T1000 (cell line): ENCODE measurements at places on chromosomes 3 and 15.

GRCh38 chr3:29591579-29591978 lies 310.7 kb downstream of the RBMS3 start:
- DNase-seq: no peak

- DNase-seq: no peak
Measured at GRCh38 chr3:16390581-16390980, 122.9 kb downstream of the RFTN1 start.

GRCh38 chr3:43379343-43379742 lies 93.0 kb downstream of the SNRK start:
- DNase-seq: no peak

DNA sequence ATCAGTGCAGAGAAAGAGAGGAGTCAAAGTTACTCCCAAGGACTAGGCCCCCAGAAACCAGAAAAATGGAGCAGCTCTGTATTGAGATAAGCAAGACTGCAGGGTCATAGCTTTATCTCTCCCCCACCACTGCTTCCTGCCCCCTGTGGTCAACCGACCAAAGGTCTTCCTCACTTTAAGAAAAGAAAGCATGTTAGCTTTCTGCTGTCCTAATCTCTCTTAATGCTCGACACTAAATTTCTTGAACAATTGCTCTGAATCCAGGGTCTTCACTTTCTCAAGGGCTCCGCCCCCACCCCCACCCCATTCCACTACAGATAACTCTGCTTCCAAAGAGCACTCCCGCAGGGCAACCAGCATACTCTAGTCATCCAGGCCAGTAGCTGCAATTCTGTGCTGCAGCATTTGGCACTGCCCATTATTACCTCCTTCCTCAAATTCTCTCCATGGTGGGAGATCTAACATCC lies 31.9 kb downstream of the TNIK start:
- no peak for DNase-seq

GRCh38 chr3:160099834-160100233 lies 111.2 kb downstream of the IL12A start:
- DNase-seq: no peak

DNA sequence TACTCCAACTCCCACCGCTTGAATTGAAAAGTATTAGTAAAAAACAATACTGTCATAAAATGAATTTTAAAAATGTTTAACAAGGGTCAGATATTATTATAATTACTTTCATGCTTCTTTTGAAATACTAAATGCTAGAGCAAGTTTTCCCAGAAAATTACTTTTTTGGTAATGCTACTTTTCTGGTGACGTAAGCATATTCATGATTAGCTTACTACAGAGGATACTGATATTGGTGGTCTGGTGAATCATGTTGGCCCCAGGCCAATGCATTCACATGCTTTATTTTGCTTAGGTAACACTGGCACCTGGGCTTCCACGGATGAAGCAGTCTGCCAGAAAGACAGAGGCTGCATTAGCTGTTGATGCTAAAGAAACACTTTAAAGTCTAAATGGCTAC lies 12.4 kb downstream of the SPATA16 start:
- DNase-seq: no peak

- DNase-seq: no peak
Measured at GRCh38 chr3:114846779-114847178, 300.3 kb downstream of the ZBTB20 start.

DNA sequence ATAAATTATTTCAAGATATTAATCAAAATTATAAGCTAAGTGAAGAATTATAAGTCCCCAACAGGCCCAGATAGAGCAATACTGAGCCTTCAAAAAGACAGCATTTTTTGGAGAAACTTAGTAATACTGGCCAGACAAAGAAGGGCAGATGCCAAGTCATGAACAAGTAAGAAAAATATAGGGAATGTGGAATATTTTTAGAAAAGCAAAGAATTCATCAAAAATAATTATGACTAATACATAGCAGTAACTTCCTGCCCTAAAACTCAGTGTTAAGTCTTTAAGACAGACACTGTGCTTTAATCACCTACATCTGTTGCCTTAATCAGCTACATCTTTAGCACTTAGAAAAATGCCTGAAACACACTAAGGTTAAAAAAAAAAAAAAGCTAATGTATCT lies 31.2 kb downstream of the DPH6 start:
- DNase-seq: no peak

- DNase-seq: no peak
Measured at GRCh38 chr15:59257140-59257539, 50.5 kb downstream of the LDHAL6B start.

- DNase-seq: no peak
Measured at GRCh38 chr3:61114316-61114953, 136.8 kb downstream of the FHIT start.

- DNase-seq: no peak
Measured at GRCh38 chr3:105866656-105867653, 1.9 kb downstream of the CBLB start.

GRCh38 chr15:40137303-40138200 lies 23.3 kb upstream of the BUB1B start:
- no peak for DNase-seq

DNA sequence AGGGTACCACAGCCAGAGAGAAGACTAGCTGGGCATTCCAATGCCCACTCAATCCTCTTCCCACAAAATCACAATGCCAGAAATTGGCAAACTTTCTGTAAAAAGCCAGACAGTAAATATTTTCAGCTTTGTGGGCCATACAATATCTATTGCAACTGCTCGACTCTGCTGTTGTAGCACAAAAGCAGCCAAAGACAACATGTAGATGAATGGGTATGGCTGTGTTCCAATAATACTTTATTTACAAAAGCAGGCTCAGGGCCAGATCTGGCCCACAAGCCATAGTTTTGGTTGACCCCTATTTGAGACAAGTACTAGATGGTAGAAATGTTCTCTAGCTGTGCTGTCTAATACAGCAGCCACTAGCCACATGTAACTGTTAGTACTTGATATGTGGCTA lies 330.9 kb downstream of the ERC2 start:
- DNase-seq: no peak

DNA sequence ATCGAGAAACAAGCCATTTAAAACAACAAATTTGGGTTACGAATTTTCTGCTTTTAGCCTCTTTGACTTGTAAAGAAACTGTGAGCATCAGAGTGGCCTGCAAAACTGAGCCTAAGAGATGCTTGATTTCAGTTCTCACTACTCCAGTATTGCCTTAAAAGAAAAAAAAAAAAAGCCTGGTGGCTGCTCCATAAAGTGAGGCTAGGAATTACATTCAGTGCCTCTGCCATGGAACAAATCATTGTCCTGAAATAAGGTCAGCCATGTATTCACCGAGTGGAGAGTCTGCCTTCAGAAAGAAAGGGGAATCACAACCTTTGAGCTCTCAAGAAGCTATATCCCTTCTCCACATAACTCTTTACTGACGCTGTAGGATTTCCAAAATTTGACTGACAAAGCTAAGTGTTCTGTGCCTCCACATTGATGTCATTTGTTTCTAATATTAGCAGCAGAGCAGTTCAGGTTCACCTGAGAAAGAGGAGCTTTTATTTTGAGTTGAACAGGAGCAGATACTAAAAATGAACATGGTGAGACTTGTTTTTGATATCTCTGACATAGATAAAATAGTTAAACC lies 137.3 kb downstream of the SSR3 start:
- no peak for DNase-seq

GRCh38 chr3:69724722-69725435 lies 14.4 kb upstream of the MITF start:
- DNase-seq: no peak

DNA sequence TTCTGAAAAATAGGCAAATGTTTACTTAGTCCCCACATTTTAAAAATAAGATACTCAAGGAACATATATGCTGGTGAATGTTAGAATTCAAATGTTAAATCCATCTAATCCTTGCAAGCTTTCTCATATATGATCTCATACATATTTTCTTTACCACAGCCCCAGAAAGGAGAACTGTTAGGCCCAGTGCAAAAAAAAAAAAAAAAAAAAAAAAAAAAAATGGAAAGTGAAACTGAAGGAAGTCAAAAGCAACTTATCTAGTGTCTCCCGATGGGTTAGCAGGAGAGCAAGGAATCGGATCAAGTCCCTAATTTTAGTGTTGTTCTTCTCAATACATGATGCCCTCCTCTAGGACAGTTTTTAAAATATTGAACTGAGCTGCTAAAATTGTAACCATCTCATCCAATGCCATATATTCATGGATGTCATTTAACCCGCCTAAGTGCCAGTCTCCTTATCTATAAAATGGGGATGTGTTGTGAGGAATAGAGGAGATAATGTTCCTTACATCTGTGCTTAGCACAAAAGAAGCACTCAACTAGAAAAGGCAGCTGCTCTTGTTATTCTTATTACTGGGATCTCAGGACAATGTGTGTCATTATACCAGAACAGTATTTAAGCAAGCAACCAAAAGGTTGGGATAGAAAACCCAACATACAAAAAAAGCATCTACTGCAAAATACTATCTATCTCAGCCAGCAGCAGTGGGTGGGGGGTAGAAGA lies 279.7 kb downstream of the MAGI1 start:
- DNase-seq: no peak

- no peak for DNase-seq
Measured at GRCh38 chr3:29655015-29655747, 374.3 kb downstream of the RBMS3 start.

- no peak for DNase-seq
Measured at GRCh38 chr15:93121107-93121506, 32.1 kb upstream of the RGMA start.

GRCh38 chr15:76999996-77000395 lies 5.1 kb downstream of the PSTPIP1 start:
- DNase-seq: no peak

DNA sequence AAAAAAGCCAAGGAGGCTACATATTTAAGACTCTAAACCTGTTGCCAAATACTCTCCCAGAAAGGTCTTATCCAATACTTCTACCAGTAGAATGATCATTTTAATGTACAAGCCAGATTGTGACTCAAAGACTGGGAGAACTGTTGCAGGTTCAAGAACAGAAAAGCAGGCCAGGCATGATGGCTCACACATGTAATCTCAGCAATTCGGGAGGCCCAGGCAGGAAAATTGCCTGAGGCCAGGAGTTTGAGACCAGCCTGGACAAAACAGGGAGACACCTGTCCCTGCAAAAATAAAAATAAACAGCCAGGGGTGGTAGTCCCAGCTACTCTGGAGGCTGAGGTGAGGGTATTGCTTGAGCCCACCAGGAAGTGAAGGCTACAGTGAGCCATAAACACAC lies 17.8 kb upstream of the THUMPD3 start:
- DNase-seq: no peak

- DNase-seq: no peak
Measured at GRCh38 chr3:178671377-178671776, 135.1 kb downstream of the KCNMB2 start.

DNA sequence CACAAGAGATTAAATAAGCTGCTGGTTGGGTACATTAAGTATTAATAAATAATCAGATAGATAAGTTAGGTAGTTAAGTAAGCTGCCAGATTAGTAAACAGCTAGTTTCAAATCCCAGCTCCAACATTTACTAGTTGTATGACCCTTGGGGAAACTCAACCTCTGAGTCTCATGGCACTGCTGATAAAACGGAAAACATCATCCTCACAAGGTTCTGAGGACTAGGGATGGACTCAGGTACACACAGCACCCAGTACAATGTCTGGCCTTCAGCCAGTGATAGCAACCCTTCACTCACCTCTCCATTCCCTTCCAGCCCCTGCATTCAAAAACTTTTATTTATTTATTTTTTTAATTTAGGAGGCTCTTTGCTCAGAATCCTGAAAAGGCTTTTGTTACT lies 32.3 kb downstream of the B3GNT5 start:
- no peak for DNase-seq

- no peak for DNase-seq
Measured at GRCh38 chr3:130414457-130414856, 69.0 kb downstream of the COL6A5 start.

GRCh38 chr3:69738859-69739203 lies 433 bp upstream of the MITF start:
- no peak for DNase-seq

GRCh38 chr3:105912891-105913290 lies 44.1 kb upstream of the CBLB start:
- DNase-seq: no peak

GRCh38 chr15:66036859-66037258 lies 167.6 kb downstream of the RAB11A start:
- DNase-seq: no peak

GRCh38 chr3:8563597-8563996 lies 62.0 kb downstream of the LMCD1 start:
- no peak for DNase-seq

GRCh38 chr3:127043041-127043641 lies 60.2 kb downstream of the PLXNA1 start:
- DNase-seq: no peak

DNA sequence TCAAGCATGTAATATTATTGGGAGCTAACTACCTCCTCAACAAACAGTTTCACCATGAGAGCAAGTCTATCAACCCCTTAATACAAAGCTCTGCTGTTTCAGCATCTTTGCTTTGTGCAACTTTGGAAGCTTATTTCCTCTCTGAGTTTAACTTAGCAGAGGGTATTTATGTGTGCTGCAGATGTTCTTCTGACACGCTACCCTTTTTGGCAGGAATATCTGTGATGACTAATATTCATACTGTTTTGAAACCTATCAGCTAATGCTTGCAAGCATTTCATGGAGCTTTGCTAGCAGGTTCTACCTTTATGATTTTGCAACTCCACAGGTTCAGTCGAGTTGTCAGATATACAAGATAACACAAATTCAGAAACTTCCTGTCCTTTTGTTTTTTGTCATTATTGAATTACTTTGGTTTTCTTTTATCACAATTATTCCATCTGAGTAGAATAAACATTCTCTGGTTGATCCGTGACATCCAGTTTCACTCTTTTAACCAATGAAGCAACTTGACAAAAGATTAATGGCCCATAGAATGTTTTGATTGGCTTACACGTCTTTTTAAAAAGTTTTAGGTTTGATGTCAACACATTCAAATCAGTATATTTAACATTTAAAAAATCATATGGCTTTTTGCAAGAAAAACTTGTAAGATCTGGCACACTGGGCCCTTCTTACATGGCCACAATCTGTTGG lies 1.7 kb upstream of the SLC9A9 start:
- no peak for DNase-seq

- no peak for DNase-seq
Measured at GRCh38 chr3:157297328-157297915, 137.5 kb upstream of the CCNL1 start.

GRCh38 chr15:50181969-50182218 lies at the start of gene SLC27A2:
Gene SLC27A2, plus strand, starts transcription at chr15:50182196. Its CDS starts 232 bp downstream, at chr15:50182428.
- DNase-seq: no peak

DNA sequence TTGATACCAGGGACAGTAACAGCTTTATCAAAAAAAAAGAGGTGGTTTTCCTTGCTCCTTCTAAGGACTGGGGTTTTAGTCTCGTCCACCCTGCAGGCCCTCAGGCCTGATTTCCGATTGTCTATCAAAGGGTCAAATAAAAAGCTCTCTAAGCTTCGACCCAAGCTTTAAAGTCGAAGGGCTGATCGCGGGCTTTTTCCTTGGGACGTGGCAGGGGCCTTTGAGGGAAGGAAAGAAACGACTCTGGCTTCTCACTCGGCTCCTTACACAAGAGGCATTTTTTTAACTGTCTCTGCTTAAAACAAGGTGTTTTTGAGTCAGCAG lies 354 bp upstream of the KLHL24 start:
- no peak for DNase-seq

DNA sequence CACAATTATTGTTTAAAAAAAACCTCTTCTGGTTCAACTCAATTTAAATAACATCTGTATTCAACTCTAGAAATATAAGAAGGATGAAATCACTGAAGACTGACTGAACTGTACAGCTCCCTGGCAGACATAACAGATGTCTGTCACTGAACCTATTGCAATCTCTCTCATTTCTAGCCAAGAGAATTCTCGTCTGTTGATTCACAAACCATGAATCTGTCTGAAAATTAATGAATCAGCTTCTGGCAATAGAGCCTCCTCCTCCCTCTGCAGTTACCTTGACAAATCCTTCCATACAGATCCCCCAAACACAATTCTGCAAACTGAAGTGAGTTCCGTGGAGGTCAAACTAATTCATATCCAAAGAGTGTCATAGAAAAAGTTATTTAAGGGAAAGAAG lies 561.4 kb downstream of the PYDC2 start:
- no peak for DNase-seq
